ENCODE measurements at places on chromosomes 11 and 22.

- no peak for DNase-seq
Observed at GRCh38 chr22:42716221-42716620, 4.4 kb downstream of the A4GALT start.

DNA sequence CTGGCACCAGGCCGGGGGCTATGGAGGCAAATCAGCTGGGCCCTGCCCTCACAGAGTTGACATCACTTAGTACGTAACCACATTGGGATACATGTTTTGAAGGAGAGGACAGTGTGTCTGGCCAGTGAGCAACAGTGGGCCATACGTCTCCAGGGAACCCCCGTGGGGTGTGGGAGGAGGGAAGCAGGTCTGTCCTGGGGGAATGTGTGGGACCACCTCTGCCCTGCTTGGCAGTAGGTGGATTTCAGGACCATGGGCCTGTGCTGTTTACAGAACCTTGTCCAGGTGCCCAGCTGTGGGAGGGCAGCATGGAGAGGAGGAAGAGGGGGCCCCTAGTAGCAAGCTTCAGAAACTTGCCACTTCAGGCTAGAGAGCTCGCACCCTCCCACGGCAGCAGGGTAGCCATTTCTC is 21.0 kb downstream of the P2RY2 start:
- no peak for DNase-seq

DNA sequence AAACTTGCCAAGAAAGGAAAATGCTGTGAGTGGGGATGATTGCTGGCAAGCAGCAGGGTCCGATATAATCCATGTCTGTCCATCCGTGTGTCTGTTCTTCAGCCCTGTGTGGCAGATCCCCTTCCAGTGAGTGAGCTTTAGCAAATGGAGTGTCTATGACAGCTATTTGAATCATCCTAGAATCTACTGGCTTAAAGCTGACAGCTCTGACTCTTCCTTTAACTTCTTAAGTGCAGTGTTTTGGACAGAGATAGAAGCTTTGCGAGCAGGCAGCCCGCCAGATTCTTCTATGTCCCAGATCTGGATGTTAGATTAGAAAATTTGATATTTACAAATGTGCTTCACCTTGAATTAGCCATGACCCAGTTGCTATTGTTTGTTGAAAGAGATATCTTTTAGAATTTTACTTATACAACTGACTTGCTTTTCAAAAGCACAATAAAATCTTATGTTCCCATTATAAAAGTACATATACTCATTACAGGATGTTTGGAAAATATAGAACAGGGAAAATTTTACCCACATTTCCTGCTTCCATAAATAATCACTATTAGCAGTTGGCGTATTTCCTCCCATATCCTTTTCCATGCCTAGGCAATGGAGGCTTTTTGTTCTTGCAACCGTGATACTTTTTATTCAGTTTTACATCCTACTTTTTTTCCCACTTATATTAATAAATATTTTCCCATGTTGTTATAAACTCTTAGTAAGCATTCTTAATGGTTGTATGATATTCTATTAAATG is 124.5 kb downstream of the COMMD9 start:
- DNase-seq: no peak

GRCh38 chr11:125950696-125951651 is 5.1 kb downstream of the VSIG10L2 start:
- DNase-seq: no peak

DNA sequence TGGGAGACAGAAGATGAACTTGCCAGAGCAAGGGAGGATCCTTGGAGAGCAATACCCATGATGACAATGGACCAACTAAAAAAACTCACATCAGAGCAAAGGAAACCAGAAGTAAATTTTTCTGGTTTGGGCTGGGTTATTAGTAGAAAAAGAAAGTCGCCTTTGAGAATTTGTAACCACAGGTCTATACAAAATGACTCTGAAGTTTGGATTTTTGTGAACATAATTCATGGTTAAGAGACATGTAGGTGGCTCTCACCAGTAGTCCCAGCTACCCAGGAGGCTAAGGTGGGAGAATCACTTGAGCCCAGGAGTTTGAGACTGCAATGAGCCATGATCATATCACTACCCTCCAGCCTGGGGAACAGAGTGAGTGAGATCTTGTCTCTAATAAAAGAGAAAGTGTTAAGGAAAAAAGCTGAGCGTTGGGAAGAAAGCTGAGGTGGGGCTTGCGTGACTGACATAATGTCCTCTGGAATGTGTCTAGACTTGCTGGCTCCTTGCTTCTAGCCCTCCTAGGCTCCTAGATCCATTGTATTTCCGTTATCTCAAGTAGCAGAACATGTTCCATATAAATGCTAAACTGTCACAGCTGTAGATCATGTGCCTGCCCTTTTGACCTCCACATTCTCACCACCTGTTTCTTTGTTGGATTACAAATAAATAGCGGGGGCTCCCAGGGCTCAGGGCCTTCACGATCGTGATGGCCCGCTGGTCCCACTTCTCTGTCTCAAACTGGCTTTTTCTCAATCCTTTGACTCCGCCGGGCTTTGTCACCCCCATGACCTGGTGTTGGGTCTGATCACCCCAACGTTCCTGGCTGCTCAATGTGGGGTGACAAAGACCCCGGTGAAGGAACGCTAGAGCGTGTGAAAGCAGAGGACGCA is 56.2 kb upstream of the SC5D start:
- no peak for DNase-seq

DNA sequence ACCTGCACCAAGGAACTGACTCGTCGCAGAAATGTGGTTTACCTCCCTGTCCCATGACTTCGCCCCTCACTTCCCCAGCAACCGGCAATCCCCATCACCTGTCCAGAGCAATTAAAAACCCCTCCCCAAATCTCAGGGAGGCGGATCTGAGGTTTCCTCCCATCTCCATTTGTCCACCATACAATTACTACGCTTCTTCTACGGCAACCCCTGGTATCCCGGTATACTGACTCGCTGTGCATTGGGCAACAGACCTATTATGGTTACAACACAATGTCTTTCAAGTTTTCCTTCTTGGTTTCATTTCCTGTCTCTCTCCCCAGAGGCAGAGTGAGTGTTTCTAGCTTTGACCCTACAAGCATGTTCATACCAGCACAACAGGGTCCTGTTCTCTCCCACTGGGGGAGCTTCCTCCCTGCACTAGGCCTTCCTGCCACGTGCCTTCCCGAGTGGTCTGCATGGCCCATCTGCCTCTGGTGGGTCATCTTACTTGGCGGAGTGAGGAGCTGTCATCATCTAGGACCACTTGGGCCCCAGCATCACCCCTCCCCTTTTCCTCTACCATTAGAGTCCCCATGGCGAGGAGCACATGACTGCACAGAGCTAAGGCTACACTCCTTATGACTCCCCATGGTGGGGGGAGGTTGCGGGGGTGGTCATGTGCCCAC is 30.3 kb upstream of the NAP1L4 start:
- DNase-seq: no peak

DNA sequence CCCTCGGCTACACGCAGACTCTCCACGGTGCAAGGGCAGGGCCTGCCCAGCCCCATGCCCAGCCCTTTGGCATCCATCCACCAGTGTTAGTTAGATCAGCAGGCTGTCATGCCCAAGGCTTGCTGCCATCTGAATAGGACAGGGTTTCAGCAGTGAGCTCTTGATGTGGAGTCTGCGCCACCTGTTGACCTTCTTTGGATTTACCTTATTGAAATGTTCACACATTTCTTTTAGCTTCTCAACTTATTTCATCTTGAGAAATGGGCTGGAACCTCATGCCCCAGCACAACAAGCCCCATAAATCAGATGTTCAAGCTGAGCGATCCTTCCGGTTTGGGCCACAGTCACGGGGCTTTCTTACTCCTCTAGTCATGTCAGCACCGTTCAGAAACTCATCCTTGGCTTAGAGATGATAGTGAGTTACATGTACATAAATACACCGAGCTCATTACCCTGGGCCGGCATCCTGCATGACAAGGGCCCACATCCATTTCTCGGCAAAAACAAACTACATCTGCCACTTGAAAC is 61.7 kb downstream of the PARVB start:
- DNase-seq: no peak

DNA sequence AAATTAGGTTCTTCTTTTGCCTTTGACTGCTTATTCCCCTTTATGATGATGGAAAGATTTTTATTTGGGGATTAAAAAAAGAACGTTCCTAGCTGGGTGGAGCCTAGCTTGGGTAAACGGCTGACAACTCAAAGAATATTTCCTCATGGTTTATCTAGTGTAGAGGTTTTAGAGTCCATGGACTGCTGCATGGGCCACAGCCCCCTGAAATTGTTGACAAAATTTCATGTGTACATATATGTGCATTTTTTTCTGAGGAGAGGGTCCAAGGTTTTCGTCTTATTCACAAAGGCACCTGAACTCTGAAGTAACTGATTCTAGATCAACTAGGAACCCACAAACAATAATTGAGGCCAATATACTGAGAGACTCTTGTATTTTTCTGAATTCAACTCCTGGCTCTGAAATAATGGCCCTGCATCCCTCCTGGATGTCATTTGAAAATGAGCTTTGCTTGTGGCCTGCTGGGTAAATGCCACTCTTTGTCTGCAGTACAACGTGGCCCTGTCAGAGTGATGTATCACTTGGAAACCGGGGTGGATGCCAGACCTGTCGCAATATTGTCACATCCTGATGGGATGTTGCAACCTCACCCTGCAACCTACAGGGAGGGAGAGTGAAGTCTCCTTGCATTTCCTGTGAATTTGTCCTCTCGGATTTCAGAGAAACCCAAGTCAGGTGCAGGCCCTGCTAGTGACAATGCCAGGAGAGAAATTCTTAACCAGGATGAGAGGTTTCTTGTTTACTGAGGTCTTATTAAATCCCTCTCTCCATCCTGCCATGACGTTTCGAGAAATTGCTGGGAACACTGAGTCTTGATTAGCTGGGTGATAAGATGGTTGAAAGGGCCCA is 33.8 kb downstream of the EHF start:
- no peak for DNase-seq

GRCh38 chr11:1750840-1751530 is 590 bp upstream of the IFITM10 start:
- no peak for DNase-seq

DNA sequence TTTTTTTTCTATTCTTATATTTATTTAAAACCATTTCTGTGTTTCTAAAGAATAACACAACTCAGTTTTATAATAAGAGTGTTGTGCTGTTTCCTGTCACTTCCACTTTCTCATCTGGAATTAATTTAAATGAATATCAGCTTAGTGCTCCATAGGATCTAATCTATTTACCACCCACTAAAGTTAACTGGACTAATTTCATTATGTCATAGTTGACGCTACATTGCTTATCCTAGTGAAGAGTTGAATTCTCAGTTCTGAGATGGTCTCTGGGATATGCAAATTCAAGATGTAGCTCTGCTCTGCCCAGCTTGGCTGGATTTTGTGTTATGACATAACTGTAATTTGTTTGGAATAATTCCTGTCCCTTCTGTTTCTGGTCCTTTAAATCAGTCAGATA is 380.1 kb downstream of the METTL15 start:
- no peak for DNase-seq

DNA sequence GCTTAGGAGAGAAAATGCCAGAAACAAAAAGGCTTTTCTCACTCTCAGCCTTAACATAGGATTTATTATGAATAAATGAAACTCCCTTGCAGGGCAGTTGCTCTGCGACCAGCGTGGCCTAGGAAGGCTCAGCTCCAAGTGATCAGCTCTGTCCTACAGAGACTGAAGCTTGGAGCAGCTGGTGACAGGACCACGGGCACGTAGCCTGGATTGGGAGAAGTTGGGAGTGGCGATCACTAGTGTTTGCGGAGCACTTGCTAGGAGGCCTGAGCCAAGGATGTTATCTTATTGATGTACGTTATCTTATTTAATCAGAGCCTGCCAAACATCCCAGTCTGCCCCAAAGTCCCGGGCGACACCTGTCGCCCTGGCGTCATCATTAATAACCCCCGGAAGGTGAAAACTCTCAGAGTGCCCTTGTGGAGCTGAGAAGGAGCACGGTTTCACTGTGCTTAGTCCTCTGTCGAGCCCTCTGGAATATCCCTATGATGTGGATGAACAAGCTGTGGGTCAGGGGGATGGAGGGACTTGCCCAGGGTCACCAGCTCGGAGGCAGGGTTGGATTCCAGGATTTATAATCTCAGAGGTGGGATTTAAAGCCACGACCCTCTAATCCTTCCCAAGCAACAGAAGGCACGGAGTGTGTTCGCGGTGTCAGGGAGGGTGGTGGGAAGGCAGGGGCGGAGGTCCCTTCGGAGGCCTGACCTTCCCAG is 40.8 kb upstream of the SMIM38 start:
- DNase-seq: no peak

DNA sequence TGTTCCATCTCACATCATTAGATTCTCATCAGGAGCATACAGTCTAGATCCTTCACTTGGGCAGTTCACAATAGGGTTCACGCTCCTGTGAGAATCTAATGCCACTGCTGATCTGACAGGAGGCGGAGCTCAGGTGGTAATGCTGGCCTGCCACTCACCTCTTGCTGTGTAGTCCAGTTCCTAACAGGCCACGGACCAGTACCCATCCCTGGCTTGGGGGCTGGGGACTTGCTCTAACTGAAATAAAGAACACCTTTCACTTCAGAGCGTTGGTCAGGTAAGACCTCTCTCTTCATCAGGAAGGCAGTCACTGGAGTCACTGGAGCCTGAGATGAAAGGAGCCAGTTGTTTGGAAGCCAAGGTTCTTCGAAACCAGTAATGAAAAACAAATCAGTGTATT is 41.7 kb downstream of the PRMT3 start:
- no peak for DNase-seq

DNA sequence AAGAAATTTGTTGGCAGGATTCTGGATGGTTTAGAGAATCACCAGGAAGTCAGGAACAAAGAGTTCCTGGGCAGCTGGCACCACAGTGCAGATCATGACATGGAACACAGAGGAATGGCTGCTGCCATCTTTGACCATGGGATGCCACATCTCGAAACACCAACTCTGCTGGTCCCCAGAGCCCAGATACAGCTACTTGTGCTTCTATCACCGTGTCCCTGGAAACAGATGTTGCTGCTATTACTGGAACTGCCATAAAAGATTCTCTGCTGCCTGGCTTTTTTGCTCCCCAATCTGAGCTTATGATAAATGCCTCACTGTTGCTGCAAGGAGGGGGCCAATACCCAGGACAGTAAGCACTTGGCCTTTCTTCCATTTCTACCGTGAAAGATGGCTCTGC is 185.2 kb downstream of the CSNK2A3 start:
- no peak for DNase-seq

GRCh38 chr22:30372915-30373314 is 14.3 kb downstream of the RNF215 start:
- DNase-seq: no peak

DNA sequence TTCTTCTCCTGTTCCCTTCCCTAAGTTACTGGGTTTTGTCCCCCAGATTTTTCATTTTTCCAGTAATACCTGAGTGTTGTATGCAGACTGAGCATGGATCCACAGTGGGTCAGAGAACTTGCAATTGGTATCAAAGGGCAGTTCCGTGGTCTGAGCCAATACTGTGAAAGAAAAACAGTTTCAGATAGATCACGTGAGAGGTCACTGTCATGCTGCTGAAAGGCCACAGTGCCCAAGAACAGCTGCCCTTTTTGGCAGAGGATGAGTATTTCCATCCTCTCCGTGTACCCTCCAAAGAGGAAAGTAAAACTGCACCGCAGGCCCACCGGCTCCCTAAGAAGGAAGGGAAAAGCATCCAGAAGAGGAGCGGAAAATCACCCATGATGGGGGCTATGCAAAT is 73.0 kb upstream of the TBCEL start:
- DNase-seq: no peak

All from CD4-positive, alpha-beta T cell (primary cell).